GOT3 (cell line): ENCODE measurements at places on chromosomes 6 and 20.
A peak's percentile ranks its signal among the peaks of the same experiment; 100 is the strongest.

DNA sequence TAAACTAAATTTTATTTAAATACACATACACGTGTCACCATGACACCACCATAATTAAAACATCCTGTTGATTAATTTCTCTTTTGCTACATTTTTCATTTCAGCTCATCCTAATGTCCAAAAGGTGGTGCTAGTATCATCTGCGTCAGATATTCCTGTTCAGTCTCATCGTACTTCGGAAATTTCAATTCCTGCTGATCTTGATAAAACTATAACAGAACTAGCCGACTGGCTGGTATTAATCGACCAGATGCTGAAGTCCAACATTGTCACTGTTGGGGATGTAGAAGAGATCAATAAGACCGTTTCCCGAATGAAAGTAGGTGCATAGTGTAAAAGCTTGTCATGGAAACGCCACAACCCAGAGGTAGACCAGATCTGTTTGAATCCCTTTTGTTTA, 263.4 kb downstream of the UTRN start:
- DNase-seq, result no peak

DNA sequence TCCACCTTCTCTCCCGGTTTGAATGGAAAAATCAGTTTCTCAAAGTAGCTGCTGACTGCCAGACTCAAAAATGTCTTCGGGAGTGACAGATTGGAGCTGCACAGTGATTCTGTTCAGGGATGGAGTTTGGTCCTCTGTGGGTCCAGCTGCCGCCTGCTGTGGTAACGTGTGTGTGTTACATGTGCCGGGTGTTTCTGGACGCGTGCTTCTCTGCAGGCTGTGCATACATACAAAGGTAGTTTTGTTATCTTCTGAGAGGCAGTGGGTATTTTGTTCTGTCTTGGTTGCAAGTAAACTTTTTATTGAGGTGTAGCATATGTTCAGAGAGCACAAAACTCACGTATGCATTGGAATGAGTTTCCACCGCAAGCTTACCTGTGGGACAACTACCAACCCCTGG, 41.3 kb upstream of the NAA20 start:
- DNase-seq, result no peak

GRCh38 chr20:44314870-44315269, 3.9 kb upstream of the FITM2 start:
- DNase-seq, result no peak

GRCh38 chr6:22313796-22314195, 17.0 kb upstream of the PRL start:
- no peak for DNase-seq

DNA sequence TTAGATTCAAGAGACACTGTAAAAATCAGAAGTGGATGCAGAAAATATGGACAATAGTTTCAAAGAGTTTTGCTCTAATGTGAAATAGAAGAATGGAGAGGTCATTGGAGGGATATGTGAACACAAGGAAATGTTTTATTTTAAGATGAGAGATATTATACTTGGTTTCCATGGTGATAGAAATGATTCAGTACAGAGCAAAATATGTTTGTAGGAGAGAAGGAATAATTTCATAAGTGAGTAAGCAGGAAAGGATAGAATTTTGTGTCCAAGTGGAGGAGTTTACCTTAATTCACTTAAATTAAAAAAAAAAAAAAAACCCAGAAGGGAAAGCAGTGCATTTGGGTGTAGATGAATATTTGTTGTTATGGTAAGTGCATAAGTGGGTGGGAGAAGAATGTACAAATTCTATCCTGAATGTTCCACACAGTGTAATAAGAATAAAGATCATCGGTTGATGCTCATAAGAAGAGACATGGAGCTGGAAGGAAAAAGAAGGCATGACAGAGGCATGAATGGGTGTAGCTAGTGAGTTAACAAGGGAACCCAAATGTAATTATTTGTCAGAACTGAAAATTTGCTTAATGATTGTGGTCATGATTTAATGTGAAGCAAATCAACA, 688.9 kb upstream of the GJE1 start:
- no peak for DNase-seq

- DNase-seq, result no peak
Measured at GRCh38 chr6:127302728-127303660, 36.3 kb downstream of the RNF146 start.

DNA sequence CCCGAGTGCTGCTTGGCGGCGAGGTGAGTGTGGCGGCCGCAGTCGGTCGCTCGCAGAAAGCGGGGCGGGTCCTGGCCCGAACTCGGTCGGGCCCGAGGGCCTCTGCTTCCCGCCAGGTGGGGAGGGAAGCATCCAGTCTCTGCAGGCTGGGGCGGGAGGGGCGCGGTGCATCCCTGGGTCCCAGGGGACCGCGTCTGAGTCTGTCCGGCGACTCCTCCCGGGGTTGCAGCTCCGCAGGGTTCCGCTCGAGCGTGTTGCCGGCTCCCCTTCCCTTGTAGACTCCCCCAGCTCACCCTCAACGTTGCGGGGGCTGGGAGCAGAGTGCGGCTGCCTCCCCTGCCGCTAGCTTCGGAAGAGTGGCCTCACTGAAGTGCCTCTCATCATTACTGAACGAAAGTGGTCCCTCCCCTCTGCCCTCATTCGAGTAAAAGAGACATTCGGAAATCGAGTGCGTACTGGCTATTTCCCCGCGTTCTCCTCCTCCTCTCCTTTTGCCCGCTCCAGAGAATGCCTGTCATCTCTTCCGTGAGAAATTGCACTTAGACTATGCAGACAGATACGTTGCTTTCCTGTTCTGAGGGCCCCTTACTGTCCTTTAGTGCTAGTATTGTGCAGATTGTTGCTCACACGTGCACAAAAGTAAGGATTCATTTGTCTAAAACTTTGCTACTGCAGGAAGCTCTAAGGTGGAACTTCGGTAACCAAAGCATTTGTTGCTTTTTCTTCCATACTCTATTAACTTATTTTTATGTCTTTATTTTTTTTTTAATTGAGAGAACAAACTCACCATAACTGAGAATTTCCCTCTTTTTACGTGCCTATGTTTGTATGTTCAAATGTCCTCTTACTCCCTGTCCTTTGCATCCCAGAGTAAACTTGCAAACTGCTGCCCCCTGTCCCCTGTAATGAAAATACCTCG, 751 bp downstream of the MAP3K4 start:
- peak; percentile 65 for DNase-seq

DNA sequence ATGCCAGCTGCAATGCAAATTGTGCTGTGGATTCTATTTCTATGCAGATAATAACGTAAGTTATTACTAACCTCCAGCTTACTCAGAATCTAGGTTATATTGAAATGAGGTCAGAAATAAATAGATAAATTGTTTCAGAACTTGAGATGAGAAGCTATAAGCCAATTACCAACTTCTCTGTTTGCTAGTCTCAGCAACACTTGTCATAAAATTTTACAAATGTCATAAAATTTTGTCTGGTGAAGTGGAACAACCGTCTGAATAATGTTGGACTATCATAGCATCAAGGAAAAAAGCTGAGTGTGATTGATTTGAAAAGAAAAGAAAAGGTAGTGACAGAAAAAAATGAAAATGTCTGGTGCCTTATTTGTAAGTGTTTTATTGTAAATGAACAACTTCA, 36.7 kb downstream of the COL9A1 start:
- no peak for DNase-seq

- DNase-seq, result peak; percentile 51
Measured at GRCh38 chr20:63835021-63835858, 4.2 kb upstream of the ZBTB46 start.

- DNase-seq, result no peak
Measured at GRCh38 chr20:47318586-47319516, 37.6 kb downstream of the ZMYND8 start.

- DNase-seq, result no peak
Measured at GRCh38 chr6:125004198-125004597, 42.0 kb downstream of the RNF217 start.

GRCh38 chr6:146578054-146578453, 20.7 kb upstream of the ADGB start:
- DNase-seq, result no peak

DNA sequence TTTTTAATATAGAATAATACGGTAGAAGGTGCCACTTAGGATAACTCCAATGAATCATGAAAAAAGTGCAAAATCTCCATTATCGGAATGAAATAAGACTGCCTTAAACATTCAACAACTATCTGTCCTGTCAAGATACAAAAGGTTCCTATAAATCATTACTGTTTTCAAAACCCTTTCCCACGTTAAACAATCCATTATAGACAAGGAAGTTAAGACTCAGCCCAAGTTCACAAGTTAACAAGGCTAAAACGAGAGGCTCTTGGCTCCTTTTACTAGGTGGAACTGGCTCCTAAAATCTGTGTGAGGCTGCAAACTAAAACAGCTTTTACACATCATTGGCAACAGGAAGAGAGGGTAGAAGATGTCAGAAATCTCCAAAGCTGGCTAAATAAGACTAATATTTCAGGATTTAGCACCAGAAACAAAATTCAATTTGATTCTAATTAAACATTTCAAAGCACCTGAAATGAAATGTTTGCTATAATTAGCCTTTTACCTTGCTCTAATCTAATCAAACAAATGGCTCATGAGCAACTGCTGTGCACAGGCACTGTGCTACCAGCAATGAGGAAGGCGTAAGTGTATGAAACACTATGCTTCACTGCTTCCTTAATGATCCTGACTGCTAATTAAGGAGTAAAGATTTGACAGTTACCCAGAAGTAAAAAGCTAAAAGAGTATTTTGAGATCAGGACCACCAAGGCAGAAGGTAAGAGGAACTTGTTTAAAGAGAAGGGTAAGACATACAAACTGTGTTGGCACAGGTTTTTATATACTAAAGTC, 109.7 kb downstream of the DST start:
- no peak for DNase-seq

DNA sequence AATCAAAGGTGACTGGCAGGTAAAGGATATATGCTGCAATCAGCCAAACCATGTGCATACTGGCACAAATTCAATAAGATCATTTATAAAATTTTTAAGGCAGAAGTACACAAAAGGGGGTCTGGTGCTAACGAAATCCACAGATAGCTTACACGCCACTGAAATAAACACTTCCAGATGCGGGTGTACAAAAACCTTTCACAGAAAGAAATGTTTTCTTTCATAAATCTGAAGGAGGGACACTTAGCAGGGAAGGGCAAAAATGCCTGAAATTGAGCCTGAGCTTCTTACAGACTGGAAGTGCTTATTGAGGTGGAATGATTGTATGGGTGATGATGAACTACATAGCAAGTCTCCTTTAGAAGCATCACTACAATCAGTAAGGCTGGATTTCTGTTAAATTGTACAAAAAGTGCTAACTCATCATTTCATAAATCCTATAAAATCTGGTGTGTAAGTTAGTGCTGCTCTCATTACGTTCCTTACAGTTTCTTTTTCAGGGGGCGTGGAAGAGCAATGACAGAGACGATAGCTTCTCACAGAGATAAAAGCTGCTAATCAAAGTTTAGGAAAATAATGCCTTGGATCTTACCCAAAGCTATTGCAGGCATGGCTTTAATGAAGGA, 409.3 kb upstream of the RUNX2 start:
- no peak for DNase-seq

GRCh38 chr6:15948930-15949900, 179.7 kb upstream of the MYLIP start:
- no peak for DNase-seq

GRCh38 chr6:3415490-3415889, 41.4 kb downstream of the SLC22A23 start:
- DNase-seq, result no peak

- no peak for DNase-seq
Measured at GRCh38 chr20:34983995-34984735, 28.5 kb downstream of the MYH7B start.

- DNase-seq, result no peak
Measured at GRCh38 chr6:79413562-79414002, 123.6 kb downstream of the LCA5 start.

- DNase-seq, result no peak
Measured at GRCh38 chr20:12237772-12238171, 320.1 kb downstream of the BTBD3 start.

- DNase-seq, result no peak
Measured at GRCh38 chr6:140230282-140230681, 855.8 kb upstream of the CITED2 start.

DNA sequence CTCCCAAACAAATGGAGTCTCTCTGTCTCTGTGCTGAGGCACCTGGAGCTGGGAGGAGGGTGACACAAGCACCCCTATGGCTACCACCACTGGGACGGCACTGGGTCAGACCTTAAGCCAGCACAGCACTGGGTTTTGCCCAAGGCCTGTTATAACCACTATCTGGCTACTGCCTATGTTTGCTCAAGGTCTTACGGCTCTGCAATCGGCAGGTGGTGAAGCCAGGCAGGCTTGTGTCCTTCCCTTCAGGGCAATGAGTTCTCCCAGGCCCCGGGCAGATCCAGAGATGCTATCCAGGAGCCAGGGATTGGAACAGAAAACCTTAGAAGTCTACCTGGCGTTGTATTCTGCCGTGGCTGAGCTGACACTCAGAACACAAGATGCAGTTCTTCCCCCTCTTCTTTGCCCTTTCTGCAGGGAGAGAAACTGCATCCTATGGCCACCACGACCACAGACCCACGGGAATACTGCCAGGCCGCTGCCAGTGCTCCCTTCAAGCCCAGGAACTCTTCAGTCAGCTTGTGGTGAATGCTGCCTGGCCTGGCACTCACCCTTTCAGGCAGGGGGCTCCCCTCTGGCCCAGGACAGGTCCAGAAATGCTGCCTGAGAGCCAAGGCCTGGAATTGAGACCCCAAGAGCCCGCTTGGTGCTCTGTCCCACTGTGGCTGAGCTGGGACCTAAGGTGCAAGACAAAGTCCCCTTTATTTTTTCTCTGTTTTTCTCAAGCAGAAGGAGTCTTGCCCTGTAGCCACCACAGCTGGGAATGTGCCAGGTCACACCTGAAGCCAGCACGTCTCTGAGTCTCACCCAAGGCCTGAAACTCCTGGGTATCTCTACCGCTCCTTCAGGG, 67.0 kb upstream of the FRMD1 start:
- no peak for DNase-seq

DNA sequence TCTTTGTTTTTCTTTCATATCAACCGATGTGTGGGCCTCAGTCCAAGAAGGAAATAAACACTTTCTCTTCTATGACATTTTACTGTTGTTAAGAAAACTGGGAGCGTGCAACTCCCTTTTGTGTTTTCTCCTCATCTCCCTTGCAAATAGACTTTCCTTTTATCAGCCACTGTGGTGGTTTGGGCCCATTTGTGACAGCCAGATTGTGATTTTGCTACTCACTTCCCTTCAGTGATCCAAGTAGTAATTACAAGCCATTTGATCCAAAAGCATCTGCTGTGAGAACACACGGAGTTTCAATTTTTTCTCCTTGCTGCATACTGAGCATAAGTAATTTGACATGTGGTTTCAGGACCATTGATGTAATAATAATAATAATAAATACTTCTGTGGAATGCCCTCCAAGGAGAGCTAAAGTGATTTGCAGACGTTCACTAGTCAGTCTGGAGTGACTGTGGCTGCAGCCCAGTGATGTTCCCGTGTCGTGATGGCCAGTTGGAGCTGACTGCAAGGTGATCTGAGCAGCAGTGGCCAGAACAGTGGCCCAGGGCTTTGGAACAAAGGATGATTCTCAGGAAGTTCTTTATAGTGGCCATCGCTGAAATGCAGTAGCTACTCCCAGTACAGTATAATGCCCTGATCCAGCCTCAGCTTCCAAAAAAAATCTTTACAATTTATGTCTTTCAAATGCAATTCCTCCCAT, 91.9 kb upstream of the CLDN20 start:
- DNase-seq, result no peak

DNA sequence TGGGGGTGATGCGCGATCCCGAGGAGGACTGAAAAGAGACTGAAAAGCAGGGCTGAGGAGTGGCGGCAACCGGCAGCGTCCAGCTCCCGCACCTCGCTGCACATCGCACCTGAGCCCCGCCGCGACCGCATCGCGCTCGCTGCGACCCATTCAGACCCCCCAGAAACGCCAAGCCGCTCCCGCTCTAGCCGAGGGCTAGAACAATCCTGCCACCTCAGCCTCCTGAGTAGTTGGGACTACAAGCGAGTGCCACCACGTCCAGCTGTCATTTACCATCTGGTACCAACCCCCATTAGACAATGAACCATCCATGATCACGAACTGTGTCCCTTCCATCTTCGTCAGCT, 33.2 kb downstream of the HLA-A start:
- DNase-seq, result no peak
